ENCODE measurements at places on chromosomes 6 and 20. TPM values are rescaled to one million over a fixed set of nuclear protein-coding genes. Genes with fewer than 3 reads are reported as not detected.

DNA sequence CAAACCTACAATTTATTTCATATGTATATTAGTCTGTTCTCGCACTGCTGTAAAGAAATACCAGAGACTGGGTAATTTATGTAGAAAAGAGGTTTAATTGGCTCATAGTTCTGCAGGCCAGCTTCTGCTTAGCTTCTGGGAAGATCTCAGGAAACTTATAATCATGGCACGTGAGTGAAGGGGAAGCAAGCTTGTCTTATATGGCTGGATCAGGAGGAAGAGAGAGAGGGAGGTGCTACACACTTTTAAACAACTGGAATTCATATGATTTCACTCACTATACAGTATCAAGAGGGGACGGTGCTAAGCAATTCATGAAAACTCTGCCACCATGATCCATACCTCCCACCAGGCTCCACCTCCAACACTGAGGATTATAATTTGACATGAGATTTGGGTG lies 29.9 kb downstream of the PHACTR2 start:
- DNase-seq: no peak

GRCh38 chr6:63998991-63999390 lies 363.4 kb downstream of the PHF3 start:
- no peak for DNase-seq

Gene ESR1
- 5.9 TPM for total RNA-seq

DNA sequence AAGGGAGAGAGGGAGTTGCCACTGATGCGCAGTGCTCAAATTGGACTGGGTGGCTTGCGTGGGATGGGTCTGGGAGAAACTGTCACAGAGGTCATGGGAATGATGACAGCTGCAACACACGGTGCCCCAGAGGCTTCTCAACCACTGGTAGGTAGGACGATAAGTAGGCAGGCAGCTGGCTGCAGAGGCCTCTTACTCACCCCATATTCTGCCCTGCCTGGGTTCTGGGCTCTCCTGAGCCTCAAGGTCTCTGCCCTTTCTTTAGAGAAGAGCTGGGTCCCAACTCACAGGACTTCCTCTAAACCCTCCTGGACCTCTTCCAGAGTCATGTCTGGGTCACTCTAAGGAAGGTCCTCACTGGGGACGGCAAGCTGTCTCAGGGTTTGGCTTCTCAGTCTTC lies 37.2 kb upstream of the RNF24 start:
- no peak for DNase-seq

DNA sequence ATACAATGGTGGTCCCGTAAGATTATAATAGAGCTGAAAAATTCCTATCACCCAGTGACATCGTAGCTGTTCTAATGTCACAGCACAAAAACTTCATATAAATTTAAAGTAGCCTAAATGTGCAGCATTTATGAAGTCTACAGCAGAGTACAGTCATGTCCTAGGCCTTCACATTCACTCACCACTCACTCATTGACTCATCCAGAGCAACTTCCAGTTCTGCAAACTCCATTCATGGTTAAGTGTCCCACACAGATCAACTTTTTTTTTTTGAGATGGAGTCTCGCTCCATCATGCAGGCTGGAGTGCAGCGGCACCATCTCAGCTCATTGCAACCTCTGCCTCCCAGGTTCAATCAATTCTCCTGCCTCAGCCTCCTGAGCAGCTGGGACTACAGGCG lies 20.9 kb upstream of the KCNG1 start:
- DNase-seq: no peak

Gene KHDC3L
- total RNA-seq: not detected

Gene SIRPB1
- total RNA-seq: 1.3 TPM

Gene GRM1
- not detected for total RNA-seq

- DNase-seq: peak; percentile 32
Measured at GRCh38 chr6:163984124-163984936, 569.8 kb downstream of the QKI start.

- DNase-seq: no peak
Measured at GRCh38 chr6:139474145-139475108, 100.0 kb upstream of the CITED2 start.

DNA sequence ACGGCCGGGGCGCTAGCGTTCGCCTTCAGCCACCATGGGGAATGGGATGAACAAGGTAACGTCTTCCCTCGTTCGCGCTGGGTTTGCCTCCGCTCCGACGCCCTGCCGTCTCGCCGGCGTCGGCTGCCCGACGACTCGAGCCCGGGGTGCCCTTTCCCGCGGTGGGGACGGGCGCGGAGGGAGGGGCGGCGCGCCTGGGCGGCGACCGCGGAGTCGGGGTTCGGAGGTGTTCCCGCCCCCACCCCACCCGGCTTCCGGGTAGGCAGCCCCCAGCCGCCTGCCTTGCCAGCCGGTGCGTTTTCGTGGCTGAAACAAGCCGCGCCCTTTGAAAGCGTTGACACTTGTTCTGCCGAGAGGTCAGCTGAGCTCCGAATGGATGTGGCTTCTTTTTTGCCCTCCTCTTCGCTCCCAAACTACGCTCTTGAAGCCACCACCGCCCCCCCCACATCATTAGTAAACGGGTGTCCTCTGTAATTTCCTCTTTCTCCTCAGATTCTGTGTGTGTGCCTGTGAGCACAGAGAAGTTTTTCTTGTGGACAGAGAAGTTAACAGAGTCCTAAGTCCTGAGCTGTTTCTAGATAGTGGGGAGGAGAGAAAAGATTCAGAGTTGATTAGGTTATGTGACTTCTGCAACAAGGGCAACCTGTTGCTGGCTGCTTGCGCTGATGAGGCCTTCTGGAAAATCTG lies 362 bp downstream of the DUSP22 start:
- DNase-seq: peak; percentile 95

Gene POPDC3
- total RNA-seq: not detected

DNA sequence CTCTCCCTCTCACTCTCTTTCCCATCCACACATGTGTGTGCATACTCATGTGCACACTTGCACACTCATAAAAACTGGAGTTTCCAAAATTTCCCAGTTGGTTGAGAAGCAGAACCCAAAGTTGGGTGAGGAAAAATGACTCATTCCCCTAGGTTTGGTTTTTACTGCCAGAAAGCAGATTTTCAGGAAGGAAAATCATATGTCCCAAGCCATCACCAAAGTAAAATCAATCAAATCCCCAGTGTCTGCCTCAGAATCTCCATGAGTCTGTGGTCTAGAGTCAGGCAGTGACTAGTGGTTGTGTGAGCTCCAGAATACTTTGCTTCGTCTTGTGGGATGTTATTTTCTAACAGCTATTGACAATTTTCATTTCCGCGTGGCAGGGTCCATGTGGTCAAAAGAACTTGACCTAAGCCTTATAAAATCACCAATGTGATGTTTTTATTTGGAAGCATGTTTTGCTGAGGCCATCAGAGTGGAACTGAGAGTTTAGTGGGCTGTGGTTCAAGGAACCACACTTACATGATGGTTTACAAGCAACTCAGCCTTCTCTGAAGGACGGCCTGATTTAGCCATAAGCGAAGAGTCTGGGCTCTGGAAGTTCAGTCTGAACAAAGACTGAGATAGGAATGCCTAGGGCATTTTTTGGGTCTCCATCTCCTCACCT lies 81.9 kb upstream of the CCN6 start:
- DNase-seq: no peak

GRCh38 chr6:157596461-157596860 lies 215.5 kb downstream of the ZDHHC14 start:
- DNase-seq: no peak

DNA sequence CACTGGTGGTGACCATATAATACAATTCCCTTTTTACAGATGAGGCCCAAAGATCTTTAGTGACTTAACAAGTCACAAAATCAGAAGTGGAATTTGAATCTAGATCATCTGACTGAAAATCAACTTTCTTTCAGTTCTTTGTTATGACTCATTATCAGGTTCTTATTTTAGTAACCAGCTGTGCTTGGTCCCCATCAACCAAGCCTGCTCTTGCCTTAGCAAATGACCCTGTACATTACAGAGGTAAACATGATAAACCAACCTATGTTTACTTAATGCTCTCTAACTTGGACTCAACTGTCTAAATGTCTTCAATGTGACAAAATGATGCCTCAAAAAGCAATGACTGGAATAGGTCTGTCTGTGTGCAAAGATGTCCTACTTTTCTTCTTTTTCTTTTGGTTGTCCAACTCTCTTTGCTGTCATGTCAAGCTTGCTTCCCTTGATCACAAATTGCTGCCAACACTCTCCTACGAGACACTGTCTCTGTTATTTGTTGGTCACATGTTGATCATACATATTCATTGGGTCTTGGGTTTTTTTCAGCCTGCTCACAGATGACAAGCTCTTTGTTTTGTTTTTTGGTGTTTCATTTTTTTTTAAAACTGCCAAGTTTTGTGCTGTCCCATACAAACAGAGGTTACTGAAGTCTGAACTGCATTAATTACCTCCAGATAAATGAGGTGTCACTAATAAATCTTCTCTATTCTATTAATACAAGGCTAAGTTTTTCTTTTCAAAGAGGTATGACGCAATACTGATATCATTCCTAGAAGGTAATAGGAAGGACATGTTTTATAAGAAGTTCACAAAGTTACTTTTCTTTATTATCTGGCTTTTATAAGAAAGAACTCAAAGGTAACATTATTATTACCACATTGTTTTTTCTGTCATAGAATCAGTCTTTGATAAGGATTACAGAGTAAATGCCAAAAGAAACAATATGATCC lies 62.2 kb upstream of the PLN start:
- no peak for DNase-seq

DNA sequence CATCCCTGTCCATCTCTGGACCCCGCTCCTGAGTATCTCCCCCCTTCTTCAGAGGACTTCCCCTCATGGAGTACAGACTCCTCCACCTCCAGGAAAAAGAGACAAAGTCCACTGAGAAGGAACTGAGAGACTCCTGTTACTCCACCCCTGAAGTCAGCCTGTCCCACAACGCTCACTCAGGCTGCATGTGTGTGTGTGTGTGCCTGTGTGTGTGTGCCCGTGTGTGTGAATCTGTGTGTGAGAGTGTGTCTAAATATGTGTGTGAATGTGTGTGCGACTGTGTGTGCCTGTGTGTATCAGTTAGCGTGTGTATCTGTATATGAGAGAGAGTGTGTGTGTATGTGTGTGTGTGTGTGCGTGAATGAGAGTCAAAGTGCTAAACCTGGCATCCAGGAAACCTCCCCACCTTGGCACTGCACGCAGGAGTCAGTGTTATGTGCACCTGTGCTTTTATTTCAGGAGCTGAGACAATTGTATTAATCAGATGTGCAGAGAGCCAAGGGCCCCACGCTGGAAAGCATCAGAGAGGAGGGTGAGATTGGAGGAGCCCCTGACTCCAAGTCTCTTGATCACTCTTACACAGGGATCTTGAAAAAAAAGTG lies 39.0 kb downstream of the HLA-A start:
- no peak for DNase-seq

GRCh38 chr6:28377879-28378278 lies 21.7 kb downstream of the ZSCAN12 start:
- no peak for DNase-seq

Gene SLPI
- total RNA-seq: not detected

DNA sequence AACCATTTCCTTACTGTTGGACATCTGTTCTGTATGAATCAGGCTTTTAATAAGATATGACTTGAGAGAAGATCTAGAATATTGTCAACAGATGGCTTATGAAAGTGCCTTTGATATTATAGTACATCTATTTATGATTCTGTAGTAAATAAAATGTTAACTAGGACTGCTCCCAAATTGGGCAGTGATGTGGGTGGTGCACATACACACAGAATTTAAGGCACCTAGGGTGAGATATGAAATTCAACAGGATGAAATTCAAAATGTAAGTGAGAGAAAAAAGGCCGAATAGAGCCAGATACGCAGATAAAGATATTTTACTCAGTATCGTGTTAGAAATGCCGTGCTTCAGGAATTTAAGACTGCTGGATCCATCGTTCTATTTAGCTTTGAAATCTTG lies 26.3 kb downstream of the FAM50B start:
- DNase-seq: no peak

DNA sequence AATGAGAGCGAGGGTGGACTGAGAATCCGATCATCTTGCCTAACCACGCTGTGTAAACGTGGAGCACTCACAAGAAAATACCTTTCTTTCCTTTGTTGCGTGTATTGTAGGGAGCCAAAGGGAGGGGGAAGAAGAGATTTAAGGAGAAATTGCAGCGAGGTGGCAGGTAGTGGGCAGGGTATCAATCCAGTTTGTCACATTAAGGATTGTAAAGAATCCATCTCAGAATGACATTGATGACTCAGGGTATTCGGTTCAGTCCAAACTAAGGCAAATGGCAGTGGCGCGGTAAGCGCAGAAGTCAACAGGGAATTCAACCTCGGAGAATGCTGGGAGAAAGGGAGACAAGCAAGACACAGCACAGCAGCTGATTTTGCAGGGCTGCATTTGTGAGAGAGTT lies 146.2 kb downstream of the ID4 start:
- DNase-seq: no peak

DNA sequence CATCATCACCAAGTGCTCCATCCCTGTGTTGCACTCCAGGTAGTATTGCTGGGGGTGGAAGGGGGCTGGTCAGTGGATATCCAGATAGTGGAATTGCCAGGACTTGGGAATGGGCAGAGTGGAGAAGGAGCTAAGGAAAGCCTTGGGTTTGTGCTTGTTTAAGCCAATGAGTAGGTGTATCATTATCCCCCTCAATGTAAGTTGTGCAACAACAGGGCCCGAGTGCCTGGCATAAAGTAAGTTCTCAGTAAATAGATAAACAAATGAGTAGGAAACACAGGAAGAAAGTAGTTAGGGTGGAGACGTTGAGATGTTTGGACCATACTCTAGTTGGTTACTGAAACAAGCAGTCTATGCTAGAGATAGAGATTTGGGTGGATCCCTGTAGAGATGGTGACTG lies 9.8 kb downstream of the CCND3 start:
- DNase-seq: no peak

GRCh38 chr6:108610270-108610839 lies 49.6 kb downstream of the FOXO3 start:
- DNase-seq: no peak

GRCh38 chr20:18587665-18588573 lies at the start of gene DTD1:
DTD1 (plus strand) TSS chr20:18588054; CDS start chr20:18588073, 19 bp downstream.
- DNase-seq: peak; percentile 89

DNA sequence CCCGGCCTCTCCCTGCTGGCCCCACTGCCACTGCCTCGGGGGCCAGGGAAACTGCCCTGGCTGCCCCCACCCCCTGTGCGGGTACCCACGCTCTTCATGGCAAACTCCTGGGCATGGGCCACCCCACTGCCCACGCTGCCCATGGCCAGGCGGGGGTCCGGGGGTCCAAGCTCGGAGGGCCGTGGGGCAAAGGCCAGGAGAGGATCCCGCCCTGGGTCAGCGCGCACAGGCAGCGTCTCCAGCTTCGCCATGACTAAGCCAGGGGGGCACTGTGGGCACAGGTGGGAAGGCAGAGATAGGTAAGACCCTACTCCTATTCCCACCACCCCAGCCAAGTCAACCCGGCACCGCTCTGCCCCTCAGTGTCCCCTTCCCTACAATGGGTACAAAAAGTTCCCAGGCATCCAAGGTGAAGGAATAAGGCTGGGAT lies 6.4 kb downstream of the LZTS3 start:
- DNase-seq: no peak

DNA sequence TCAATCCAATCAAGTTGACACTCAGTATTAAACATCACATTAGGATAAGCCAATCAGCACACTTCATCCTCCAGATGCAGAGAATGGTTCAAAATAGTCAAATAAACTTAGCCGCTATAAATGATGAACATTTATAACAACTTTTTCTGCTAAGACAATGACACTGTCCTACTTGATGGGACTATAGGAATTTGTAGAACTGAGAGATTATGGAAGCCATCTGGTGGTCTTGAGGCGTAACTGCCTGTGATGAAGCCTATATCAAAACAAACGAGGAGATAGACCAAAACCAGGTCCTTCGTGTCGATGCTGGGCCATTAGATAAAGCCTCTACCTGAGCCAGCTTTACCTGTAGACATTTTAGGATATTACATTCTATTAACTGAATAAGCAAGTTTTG lies 631.1 kb downstream of the COL12A1 start:
- DNase-seq: peak; percentile 9

GRCh38 chr6:46207174-46207573 lies 36.4 kb upstream of the ENPP5 start:
- no peak for DNase-seq

Gene SCGN
- total RNA-seq: not detected

Gene TRDN
- not detected for total RNA-seq

Data from B cell (primary cell).